T-helper 17 cell (primary cell): ENCODE measurements at places on chromosomes 2 and 18. TPM values are rescaled to one million over a fixed set of nuclear protein-coding genes. Genes with fewer than 3 reads are reported as not detected.

DNA sequence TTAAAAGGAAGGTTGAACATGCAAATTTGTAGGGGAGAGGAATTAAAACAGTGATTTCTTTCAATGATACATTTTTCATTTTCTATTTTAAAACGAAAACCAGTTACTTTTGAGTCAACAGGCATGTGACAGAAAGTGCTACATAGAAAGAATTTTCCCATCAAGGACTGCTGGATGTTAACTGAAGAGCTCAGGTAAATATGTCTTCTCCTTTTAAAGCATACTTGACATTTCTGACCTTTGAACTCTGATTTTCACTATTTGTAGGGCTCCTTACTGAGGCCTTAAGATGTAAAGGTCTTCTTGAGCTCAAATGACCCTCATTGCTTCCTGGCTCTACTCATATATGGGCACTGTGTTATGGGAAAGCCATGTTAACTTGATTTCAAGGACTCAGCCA, 32.4 kb downstream of the FIGN start:
- DNase-seq, result no peak
- no peaks in the 10 kb centered on the region for H3K4me1 ChIP-seq
- H3K27me3 ChIP-seq, result no peaks in the 10 kb centered on the region
- no peaks in the 10 kb centered on the region for H3K36me3 ChIP-seq
- H3K27ac ChIP-seq, result no peak overlapping the region
- no peak overlapping the region for H3K4me3 ChIP-seq

KCNG3 gene
- total RNA-seq, result not detected

- no peak overlapping the region for H3K4me3 ChIP-seq
- peaks cover 3% of the 10 kb centered on the region for H3K36me3 ChIP-seq
- no peak for DNase-seq
- H3K27me3 ChIP-seq, result no peaks in the 10 kb centered on the region
- H3K4me1 ChIP-seq, result peaks cover 2% of the 10 kb centered on the region
These were observed 33.2 kb downstream of the ERLEC1 start for GRCh38 chr2:53820048-53820447.

DNA sequence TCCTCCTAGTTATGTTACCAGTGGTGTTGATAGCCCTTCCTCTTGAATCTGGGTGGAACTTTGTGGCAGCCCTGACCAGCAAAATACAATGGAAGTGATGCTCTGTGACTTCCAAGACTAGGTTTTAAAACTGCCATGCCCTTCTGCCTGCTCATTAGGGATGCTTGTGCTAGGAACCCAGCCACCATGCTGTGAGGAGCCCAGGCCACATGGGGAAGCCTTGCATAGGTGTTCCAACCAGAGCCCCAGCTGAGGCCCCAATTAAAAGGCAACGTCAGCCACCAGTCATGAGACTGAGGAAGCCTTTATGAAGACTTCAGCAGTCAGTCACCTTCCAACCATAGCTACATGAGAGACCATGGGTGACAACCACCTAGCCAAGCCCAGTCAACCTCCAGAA, 14.0 kb upstream of the MAPRE2 start:
- no peak for DNase-seq
- H3K4me3 ChIP-seq, result no peak overlapping the region
- H3K27me3 ChIP-seq, result no peaks in the 10 kb centered on the region
- H3K4me1 ChIP-seq, result peaks cover 31% of the 10 kb centered on the region
- H3K27ac ChIP-seq, result peak overlapping the region; percentile 63
- peaks cover 2% of the 10 kb centered on the region for H3K36me3 ChIP-seq

GRCh38 chr2:1881998-1882397, 137.7 kb upstream of the PXDN start:
- no peaks in the 10 kb centered on the region for H3K36me3 ChIP-seq
- H3K4me1 ChIP-seq, result no peaks in the 10 kb centered on the region
- no peak overlapping the region for H3K27ac ChIP-seq
- no peak for DNase-seq
- H3K4me3 ChIP-seq, result no peak overlapping the region

- H3K27ac ChIP-seq, result no peak overlapping the region
- H3K4me3 ChIP-seq, result no peak overlapping the region
- DNase-seq, result no peak
These were observed 27.1 kb upstream of the ELOA2 start for GRCh38 chr18:47062471-47062870.

GRCh38 chr2:6872394-6872793, 5.2 kb upstream of the RSAD2 start:
- H3K27me3 ChIP-seq, result no peaks in the 10 kb centered on the region
- H3K36me3 ChIP-seq, result peaks cover 5% of the 10 kb centered on the region
- no peak overlapping the region for H3K27ac ChIP-seq
- H3K4me1 ChIP-seq, result peaks cover 6% of the 10 kb centered on the region
- no peak for DNase-seq
- H3K4me3 ChIP-seq, result no peak overlapping the region

SOCS6 gene
- total RNA-seq, result 2.9 TPM

PTRHD1 gene
- 19.1 TPM for total RNA-seq

GRCh38 chr2:106168657-106169056, 25.4 kb downstream of the UXS1 start:
- H3K4me1 ChIP-seq, result peaks cover 38% of the 10 kb centered on the region
- no peaks in the 10 kb centered on the region for H3K27me3 ChIP-seq
- peaks cover 4% of the 10 kb centered on the region for H3K36me3 ChIP-seq
- H3K4me3 ChIP-seq, result no peak overlapping the region
